SW480 (cell line): ENCODE measurements at places on chromosomes 16 and 17.
A peak's percentile ranks its signal among the peaks of the same experiment; 100 is the strongest.

- DNase-seq = no peak
Measured at GRCh38 chr17:21100636-21101035, 26.1 kb upstream of the DHRS7B start.

DNA sequence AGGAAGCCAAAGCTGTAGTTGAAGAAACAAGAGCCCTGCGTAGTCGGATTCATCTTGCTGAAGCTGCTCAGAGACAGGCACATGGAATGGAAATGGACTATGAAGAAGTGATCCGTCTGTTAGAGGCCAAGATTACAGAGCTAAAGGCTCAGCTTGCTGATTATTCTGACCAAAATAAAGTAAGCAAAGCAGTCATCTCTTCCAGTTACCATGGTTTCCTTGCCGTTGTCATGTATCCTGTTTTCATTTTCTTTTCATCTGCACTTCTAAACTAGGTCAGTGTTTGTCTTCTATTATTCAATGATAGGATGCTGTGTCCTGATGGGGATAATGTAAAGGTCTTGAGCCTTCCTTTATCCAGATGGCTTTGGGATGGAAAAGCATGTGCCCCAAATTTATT lies 104.3 kb downstream of the STXBP4 start:
- no peak for DNase-seq

DNA sequence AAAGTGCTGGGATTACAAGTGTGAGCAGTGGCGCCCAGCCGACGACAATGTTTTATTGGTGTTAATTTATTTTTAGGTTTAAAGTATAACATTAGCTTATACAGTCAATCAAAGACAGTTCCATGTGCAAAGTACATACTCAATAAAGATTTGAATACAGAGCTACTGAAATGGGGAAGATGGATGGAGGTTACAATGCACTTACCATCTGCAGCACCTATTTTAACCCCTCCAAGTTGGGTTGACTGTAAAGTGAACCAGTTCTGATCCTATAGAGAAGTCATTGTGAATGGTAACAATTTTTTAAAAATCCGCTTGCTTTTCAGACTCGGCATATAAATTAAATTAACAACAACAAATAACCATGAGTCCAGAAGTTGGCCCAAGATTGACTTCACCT lies 679 bp upstream of the PSKH1 start:
- no peak for DNase-seq

GRCh38 chr17:37399265-37399803 lies 7.3 kb downstream of the ACACA start:
- no peak for DNase-seq

DNA sequence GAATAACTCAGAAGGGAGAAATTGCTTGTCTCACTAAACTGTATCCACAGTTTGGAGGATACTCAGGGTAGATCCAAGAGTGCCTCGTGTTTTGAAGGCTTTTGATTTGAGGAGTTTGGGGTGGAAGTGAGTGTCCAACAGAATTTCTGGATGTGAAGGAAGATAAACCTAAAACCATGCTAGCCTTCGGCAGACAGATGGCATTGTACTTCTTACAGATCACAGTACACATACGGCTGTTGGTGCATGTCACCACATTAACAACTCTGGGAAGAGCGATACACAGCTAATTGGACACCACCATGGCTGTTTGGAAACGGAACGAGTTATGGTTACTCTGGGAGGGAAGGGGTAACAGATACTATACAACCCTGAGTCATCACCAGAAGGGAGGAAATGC lies 420.4 kb downstream of the GRIN2A start:
- no peak for DNase-seq

DNA sequence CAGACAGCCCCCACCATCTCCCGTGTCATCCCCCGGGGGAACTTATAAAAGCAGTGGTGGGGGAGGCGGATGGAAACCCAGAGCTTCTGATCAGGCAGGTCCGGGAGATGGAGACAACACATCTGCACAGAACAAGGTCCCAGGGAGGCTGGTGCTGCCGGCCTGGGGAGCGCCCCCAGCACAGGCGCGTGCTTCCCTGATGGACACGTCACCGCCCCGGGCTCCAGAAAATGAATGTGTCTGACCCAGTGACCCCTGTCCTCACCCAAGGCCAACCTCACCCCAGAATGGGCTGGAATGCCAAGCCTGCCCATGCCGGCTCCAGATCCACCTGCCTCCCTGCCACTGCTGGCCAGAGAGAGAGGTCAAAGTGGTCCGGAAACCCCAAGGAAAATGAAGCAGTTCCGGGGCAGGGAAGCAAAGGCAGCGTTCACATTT lies 12.5 kb downstream of the SLC7A5 start:
- DNase-seq = no peak

GRCh38 chr16:24577167-24577566 lies 37.8 kb downstream of the RBBP6 start:
- DNase-seq = no peak

DNA sequence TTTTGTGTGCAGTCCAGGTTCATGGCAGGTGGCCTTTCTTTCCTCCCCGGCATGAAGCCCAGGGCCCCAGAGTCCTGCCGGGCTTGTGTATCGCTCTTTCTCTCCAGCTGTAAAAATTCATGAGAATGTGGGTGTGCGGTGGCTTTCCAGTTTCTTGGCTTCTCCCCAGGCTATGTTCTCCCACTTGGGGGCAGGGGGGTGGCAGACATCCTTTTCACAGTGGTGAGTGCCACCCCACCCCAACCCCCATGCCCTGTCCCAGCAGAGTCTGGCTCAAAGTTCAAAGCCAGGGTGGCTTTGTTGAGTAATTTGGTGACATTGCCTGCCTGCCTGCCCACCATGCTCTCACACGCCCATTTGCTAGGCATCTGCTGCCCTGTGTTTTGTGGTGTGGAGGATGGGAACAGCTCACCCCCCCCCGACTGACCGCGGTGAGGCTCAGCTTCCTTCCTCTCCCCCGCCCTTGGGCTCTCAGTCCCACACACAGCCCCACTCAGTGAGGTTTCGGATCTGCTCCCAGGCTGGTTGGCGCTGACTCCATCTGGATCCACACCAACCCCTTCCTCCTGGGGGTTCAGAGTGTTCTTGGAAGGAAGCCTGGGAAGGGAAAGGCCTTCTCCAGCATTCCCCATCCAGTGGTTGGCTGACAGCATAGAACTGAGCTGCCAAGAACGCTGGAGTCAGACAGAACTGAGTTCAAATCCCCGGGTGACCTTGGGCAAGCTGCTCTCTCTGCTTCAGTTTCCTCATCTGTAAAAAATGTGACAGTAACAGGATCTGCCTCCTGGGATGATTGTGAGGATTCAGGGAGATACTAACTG lies 36.0 kb downstream of the CHD9 start:
- peak; percentile 60 for DNase-seq

DNA sequence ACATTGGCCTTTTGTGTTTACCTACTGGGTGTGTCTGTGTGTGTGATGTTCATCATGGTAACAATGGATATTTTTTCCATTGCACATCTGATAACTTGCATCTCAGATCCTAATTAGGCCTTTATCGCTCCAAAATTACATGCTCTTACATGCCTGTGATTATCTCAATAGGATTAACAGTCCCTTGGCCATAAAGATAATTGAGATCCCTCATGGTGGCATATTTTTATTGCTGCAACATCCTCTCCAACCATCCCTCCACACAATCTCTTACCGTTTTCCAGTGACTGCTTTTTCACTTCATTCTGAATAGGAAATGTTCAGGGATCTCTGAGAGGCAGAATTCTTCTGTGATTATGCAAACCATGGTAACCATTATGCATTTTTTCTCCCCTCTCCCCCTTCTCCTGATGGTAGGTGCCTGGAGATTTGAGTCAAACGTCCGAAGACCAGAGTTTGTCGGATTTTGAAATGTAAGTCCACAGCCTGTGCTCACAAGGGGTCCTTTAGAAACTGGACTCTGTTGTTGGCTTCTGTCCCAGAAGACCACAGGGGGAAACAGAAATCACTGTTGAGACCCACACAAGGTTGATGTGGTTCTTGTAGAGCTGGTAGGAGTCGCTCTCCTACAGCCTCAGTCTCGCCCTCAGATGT lies 405.5 kb downstream of the CPPED1 start:
- no peak for DNase-seq

- no peak for DNase-seq
Measured at GRCh38 chr16:68388124-68388523, 60.2 kb downstream of the SMPD3 start.
